ENCODE measurements at places on chromosomes 13 and 19.

- no peak for DNase-seq
Measured at GRCh38 chr13:113069861-113070805, 35.5 kb upstream of the F7 start.

- no peak for DNase-seq
Measured at GRCh38 chr19:10430505-10431253, 10.3 kb downstream of the PDE4A start.

DNA sequence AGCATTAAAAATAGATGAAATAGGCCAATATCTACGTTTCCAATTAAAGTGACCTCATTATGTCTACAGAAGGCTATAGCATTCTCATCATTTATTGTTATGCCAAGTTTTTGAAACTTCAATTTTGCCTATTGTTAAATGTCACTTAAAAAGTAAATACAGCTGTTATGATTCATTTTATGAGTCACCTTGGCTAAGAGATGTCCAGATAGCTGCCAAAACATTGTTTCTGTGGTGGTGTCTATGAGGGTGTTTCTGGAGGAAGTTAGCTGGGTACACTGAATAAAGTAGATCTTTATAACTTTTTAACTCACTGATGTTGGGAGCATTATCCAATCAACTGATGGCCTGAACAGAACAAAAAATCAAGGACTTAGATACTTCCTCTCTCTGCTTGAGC is 1209.7 kb upstream of the PCDH9 start:
- no peak for DNase-seq

GRCh38 chr13:48194379-48194754 is 38.6 kb upstream of the ITM2B start:
- DNase-seq = no peak

DNA sequence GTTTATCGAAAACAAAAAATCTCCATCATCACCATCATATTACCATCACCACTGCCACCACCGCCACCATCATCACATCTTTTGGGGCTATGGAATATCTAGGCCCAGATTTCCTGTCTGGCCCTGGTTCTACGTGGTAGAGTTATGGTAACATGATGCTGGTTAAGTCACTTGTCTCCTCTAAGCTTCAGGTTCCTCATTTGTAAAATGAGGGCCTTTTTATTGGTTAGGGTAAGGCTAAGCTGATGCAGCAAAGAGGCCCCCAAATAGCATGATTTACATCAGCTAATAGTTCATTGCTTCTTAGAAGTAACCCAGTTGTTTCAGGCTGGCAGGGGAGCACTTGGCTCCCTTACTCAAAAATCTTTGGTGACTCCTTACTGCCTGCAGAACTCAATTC is 37.9 kb downstream of the PCDH8 start:
- no peak for DNase-seq

DNA sequence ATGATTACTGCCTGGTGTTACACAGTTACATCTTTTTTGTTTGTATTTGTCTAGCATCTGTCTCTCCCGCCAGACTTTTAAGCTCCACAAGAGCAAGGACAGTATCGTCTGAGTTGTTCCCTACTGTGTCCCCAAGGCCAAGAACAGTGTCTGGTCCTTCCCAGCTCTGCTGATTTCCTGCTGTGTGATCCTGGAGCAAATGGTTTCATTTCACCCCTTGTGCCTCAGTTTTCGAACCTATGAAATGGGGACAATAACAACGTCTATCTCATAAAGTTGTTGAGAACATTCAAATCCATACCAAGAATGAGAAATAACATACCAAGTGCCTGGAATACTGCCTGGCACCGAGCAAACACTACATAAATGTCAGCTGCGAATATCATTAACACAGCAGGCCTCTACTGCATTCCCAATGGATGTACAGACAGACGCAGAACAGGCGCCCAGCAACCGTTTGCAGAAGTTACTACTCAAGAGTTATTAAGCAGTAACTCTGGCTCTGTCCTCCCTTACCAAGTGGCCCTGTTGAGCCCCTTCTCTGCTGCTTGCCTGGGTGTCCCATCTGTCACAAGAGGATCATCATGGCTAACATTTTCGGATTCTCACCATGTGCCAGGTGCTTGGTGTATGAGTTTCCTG is 11.4 kb downstream of the XRCC1 start:
- no peak for DNase-seq

GRCh38 chr19:13099073-13099999 is 3.3 kb downstream of the LYL1 start:
- DNase-seq = peak; percentile 88

DNA sequence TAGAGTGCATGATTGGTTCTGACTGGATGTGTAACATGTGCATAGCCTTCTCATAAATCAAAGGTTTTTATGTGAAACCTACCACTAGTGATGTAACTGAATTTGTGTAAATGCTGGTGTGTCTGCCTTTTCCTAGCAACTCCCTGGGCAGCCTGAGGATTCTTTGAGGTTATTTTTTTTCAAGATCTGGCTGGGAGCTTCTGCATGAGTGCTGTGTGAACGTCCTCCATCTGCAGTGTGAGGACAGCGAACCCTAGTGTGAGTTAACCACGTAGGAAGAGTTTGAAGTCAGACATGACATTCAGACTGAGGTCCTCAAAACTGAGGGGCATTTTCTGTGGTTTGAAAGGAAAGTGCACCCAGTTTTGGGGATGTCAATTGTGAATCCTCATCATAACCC is 39.9 kb downstream of the DPRX start:
- DNase-seq = no peak

- no peak for DNase-seq
Measured at GRCh38 chr19:32692727-32693061, 1.1 kb downstream of the NUDT19 start.

GRCh38 chr13:68160466-68160865 is 930.3 kb upstream of the PCDH9 start:
- no peak for DNase-seq

DNA sequence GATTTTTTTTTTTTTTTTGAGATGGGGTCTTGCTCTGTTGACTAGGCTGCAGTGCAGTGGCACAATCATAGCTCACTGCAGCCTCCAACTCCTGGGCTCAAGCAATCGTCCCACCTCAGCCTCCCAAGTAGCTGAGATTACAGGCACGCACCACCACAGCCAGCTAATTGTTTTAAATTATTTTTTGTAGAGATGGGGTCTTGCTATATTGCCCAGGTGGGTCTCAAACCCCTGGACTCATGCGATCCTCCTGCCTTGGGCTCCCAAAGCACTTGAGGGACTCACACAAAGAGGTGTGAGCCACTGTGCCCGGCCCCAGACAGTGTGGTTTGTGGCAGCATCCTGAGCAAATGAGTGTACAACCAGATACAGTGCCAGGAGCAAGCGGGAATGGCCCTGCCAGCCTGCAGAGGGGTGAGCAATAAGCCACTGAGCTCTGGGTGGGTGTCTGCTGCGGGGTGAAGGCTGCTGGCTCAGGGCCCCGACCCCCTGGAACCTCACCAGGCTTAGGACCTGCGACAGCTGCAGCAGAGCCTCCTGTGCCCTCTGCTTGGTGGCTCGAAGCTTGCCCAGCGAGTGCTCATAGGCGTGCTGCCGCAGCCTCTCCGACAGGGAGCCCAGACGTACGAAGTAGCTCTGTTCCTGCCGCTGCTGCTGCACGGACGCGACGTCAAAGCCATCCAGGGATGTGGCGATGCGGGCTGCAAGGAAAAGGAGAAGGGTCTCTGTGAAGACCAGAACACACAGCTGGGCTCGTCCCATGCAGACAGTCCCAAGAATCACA is 15.9 kb upstream of the TICAM1 start:
- DNase-seq = no peak

DNA sequence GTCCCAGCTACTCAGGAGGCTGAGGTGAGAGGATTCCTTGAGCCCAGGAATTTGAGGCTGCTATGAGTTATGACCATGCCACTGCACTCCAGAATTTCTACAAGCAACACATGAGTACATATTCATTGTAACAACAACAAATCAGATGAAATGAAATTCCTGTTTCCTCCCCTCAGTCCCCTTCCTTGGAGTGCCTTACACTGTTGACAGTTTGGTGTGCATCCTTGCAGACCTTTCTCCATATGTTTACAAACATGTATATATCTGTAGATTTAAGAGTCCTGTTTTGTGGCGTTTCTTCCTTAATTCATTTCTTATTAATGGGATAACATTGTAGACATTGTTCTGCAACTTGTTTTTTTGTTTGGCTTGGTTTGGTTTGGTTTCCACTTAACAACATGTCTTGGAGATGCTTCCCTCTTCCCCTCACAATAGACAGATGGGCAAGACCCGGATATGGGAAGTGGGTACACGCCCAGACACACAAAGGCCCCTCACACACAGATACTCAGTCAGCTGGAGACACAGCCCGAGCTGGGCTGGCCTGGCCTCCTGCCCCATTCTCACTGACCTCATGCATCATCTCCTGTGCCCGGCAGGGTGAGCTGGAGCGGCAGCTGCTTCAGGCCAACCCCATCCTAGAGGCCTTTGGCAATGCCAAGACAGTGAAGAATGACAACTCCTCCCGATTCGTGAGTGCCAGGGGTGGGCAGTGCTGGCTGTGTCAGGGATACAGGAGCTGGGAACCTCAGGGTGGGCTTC is 21.7 kb downstream of the MYH14 start:
- DNase-seq = no peak

DNA sequence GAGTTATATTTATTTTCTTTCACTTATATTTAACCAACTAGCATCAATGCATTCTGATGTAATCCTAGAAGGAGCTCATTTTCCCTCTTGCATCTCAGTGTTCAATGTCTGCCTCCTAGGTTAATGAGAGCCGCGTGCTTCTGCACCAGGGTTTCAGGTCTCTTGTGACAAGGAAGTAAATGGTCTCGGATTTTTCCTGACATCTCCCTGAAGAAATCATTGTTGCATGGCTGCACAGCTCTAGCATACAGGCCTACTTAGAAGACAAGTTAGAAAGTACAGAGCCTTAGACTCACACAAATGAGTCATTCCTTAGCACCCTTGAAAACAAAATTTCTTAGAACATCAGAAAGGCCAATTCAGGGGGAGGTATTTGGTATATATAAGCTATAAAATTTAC is 57.2 kb upstream of the KLF12 start:
- DNase-seq = no peak

GRCh38 chr13:51767100-51767499 is 36.9 kb downstream of the DHRS12 start:
- no peak for DNase-seq

DNA sequence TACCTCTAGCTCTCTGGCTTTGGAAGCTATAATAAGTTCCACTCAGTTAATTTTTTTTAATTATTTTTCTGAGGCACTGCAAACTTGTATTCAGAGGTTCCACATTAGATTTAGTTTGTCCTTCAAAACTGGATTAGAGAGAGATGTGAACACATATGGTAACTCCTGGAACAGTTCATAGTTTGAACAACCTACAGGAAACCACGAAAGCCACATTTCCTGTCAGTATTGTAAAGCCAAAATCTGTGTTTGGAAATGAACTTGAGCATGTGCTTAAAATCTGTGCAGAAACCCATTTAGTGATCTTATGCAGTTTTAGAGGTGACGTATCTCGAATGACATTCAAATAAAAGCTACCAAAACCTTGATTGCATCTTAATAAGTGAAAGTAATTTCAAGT is 1952.0 kb downstream of the OLFM4 start:
- peak; percentile 9 for DNase-seq

DNA sequence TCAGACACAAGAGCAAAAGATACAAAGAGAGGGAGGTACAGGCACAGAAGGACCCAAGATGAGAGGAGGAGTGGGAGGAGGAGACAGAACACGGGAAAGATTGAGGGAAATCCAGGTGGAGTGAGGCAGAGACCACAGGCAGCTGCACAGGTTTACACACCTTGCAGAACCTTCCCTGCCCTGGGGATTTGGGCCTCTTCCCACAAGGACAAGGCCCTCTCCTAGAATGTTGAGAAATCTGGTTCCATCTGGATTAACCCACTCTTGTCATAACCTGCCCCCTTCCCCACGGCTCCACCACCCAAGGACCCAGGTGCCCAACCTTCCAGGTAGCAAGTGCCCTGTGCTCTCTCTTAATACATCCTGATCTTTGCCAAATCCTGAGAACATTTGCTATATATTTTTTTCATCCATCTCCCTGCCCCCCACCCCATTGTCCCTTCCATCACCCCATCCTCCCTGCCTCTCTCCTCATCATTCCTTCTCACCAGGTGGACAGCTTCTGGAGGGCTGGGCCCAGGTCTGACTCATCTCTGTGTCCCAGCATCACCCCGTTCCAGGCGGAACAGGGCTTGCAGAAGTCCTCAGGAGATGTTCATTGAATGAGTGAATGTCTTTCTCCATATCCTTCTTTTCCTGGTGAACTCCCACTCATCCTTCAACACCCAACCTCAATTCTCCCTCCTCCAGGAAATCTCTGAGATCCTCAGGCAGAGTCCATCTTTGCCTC is 8.8 kb upstream of the KLK8 start:
- no peak for DNase-seq

DNA sequence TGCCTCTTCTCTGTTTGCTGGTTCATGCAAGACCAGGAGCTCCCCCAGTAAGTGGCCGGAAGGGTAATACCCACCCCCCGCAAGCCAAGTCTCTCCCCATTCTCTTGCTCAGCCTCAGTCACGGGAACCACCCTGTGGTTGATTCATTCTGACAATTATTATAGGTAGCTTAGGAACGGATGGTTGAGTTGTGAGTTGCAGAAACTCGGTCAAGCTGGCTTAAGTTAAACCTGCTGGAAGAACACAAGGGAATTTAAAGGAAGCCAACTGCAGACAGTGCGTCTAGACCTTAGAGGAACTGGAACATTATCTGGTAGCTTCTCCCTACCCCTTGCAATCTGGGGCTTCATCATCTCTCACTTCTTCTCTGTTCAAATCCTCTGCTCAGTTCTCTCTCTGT is 8.9 kb downstream of the FPR1 start:
- DNase-seq = no peak

DNA sequence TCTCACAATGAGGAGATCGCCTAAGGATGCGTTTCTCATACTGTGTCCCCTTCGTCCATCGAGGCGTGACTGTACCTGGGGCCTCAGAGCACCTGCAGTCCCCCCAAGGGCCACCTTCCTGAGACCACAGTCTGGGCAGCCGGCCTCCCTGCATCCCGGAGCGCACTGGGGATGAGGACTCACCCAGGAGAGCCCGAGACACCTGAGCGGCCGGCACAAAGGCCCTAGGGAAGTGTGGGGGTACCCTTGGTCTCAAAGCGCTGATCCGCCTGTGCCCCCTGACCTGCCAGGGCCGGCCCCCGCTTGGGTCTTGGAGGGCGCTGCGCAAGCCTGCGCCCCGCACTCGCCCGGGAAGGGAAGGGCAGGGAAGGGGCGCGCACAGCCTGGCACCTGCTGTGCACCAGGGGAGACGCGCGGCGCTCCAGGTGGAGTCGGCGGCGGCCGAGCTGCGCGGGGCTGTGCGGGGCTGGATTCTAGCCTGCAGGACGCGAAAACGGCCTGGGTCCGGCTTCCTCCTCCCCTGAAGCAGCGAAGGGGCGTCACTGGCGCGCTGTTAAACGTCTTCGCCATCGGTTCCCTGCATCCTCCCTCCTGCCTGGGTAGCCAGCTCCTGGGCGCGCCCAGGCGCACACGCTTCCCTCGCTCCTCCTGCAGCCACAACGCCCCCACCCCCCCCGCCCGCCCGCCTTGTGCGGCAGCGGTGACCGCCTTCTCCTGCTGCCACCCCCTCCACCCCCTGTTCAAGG is 13.6 kb upstream of the USP29 start:
- no peak for DNase-seq
